ENCODE measurements at places on chromosomes 12 and 14.
A peak's percentile ranks its signal among the peaks of the same experiment; 100 is the strongest.

- no peak overlapping the region for H3K27ac ChIP-seq
- peaks cover 27% of the 10 kb centered on the region for H3K27me3 ChIP-seq
- no peaks in the 10 kb centered on the region for H3K36me3 ChIP-seq
Observed at GRCh38 chr14:59123975-59124374, 64.5 kb upstream of the DAAM1 start.

GRCh38 chr12:55636116-55636655, 506 bp upstream of the OR10P1 start:
- peaks cover 18% of the 10 kb centered on the region for H3K27me3 ChIP-seq
- H3K36me3 ChIP-seq: no peaks in the 10 kb centered on the region
- DNase-seq: no peak
- H3K4me1 ChIP-seq: peaks cover 5% of the 10 kb centered on the region

DNA sequence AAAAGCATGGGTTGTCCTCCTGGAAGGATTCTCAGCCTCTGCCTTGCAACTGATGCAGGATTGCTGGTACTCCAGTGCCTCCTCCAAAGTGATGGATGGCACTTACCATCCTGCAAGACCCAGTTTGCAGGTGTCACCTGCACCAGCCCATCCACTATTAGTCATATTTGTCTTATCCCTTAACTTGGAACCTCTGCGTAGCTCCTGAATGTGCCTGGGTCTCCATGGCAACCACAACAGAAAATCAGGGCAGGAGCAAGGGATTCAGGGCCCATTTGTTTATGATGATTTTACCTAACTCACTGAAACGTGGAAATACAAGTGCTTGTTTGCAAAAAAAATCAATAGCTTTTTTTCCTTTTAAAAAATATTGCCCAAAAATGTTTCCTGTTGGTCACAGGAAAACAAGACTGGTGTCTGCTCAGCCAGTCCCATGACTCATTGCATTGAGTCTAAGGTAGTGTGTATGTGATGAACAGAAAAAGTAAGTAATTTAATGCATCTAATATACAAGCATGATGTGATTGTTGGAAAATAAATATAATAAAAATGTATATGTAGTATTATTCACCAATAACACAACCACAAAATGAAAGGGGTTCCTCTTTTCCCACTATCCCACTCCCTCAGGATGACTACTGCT, 1196.3 kb upstream of the TMEM132C start:
- H3K27ac ChIP-seq: no peak overlapping the region
- no peaks in the 10 kb centered on the region for H3K36me3 ChIP-seq
- no peaks in the 10 kb centered on the region for H3K4me1 ChIP-seq
- no peak for DNase-seq

GRCh38 chr12:6734506-6735387, 10.9 kb downstream of the COPS7A start:
- no peaks in the 10 kb centered on the region for H3K4me1 ChIP-seq
- no peak overlapping the region for H3K27ac ChIP-seq
- H3K27me3 ChIP-seq: no peaks in the 10 kb centered on the region
- DNase-seq: no peak

- no peak overlapping the region for H3K27ac ChIP-seq
- DNase-seq: no peak
- peaks cover 16% of the 10 kb centered on the region for H3K36me3 ChIP-seq
- H3K27me3 ChIP-seq: no peaks in the 10 kb centered on the region
- H3K4me3 ChIP-seq: no peak overlapping the region
Observed at GRCh38 chr12:26422839-26423398, 227.5 kb downstream of the SSPN start.

- no peaks in the 10 kb centered on the region for H3K4me1 ChIP-seq
- no peak overlapping the region for H3K27ac ChIP-seq
- no peaks in the 10 kb centered on the region for H3K27me3 ChIP-seq
- no peak for DNase-seq
Observed at GRCh38 chr14:47660158-47660557, 15.2 kb downstream of the MDGA2 start.

DNA sequence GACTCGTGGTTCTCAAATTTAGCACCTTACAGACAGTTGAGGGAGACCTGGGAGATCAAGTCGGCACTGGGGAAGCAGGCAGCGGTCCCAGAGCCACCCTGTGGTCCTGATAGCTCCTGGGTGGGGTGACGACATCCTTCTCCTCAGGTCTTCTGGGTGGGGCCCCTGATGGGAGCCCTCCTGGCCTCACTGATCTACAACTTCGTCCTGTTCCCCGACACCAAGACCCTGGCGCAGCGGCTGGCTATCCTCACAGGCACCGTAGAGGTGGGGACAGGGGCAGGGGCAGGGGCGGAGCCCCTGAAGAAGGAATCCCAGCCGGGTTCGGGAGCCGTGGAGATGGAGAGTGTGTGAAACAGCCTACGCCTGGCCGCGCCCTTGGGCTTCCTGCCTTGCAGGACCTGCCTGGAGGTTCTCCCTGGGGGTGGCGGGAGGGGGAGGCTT, 2.6 kb downstream of the AQP6 start:
- no peak overlapping the region for H3K4me3 ChIP-seq
- no peak for DNase-seq
- H3K27me3 ChIP-seq: peaks cover 16% of the 10 kb centered on the region
- no peak overlapping the region for H3K27ac ChIP-seq
- H3K36me3 ChIP-seq: no peaks in the 10 kb centered on the region

DNA sequence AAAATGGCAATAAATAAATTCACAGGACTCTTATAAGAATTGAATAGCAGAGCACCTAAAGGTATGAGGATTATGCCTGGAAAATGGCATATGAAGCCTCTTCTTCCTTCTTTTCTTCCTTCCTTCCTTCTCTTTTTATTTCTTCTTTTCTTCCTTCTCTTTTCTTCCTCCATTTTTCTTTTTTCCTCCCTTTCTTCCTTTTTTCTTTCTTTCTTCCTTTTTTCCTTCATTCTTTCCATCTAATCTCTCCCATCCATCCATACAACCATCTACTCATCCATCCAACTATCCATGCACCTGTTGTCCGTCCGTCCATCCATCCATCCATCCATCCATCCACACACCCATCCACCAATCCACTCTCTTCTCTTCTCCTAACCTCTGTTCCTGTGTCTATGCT, 173.8 kb downstream of the TBX5 start:
- no peaks in the 10 kb centered on the region for H3K36me3 ChIP-seq
- no peak overlapping the region for H3K4me3 ChIP-seq
- H3K27ac ChIP-seq: no peak overlapping the region
- DNase-seq: no peak
- no peaks in the 10 kb centered on the region for H3K27me3 ChIP-seq

DNA sequence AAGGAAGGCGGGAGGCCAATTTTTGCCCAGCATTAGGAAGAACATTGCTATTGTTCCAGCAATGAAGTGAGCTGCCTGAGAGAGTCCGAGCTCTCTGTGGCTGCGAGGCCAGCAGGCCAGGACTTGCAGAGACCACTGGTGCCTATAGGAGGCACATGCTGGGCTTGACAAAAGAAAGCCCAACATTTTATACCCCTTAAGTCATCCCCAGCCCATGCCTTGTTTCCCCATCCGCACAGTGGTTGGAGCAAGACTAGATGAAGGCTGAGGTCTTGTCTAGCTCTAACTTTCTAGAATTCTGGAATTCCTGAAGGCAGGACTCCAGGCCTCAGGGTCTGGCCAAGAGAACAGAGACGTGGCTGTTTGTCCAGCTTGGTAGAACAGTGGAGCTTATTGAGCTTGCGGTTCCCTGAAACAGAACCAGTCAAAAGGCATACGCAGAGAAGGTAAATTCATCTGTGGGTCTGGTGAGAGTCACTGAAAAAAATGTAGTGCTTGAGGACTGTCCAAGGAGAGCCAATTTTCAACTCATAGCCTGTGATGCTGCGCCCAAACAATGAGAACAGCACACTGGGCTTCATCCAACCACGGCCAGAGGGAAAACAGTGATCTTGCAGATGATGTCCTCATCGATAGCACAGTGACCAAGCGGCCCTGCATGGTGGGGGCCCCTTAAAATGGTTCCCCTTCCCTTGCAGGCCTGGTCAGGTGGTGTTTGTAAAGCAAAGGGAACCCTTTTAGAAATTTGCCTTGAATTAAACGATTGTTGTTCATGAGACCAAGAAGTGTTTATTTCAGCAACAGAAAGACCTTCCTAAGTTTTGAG, 27.1 kb upstream of the COL2A1 start:
- no peaks in the 10 kb centered on the region for H3K36me3 ChIP-seq
- no peak overlapping the region for H3K4me3 ChIP-seq
- no peak for DNase-seq
- no peak overlapping the region for H3K27ac ChIP-seq
- no peaks in the 10 kb centered on the region for H3K4me1 ChIP-seq

DNA sequence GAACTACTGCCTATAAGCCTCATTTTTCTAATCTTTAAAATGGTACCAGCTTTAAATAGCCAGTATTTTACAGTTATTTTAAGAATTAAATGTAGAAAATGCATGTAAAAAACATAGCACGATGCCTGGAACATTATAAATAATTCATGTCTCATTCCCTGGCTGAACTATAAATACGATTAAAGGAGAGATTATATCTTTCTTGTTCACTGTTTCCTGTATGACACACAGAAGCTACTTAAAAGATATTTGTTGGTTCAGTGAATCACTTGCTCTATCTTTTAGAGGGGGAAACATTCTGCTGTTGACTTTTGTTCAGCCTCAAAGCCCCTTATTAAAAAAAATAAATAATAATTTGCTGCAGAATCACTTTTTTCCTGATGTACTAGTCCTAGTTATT, 406.9 kb downstream of the LRFN5 start:
- H3K27me3 ChIP-seq: no peaks in the 10 kb centered on the region
- no peak overlapping the region for H3K4me3 ChIP-seq
- no peak for DNase-seq

DNA sequence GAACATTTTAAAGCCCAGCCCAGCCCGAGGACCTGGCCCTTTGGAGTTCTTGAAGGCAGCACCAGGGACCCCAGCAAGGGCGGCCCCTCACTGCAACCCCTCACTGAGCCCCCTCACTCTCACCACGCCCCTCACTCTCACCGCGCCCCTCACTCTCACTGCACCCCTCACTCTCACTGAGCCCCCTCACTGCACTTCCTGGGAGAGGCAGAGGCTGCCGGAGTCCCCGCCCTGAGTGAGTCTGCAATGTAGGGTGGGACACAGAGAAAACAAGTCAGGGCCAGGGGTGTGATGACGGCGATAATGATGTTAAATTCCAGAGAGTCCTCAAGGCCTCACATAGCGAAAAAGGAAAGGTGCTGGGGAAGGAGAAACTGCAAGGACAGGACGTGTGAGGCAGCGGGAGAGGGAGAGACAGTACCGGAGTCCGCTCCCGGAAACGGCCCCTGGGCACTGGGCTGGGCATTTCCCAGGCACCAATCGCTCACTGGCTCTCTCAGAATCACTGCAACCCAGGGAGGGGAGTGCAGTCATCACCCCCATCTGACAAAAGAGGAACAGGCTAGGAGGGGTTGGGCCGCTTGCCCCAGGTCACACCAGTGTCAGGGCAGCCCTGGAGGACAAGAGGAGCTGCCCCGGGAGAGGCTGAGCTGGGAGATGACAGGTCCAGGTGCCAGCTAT, 24.9 kb downstream of the CCDC88C start:
- no peaks in the 10 kb centered on the region for H3K27me3 ChIP-seq
- H3K4me3 ChIP-seq: no peak overlapping the region
- H3K27ac ChIP-seq: no peak overlapping the region
- DNase-seq: no peak

DNA sequence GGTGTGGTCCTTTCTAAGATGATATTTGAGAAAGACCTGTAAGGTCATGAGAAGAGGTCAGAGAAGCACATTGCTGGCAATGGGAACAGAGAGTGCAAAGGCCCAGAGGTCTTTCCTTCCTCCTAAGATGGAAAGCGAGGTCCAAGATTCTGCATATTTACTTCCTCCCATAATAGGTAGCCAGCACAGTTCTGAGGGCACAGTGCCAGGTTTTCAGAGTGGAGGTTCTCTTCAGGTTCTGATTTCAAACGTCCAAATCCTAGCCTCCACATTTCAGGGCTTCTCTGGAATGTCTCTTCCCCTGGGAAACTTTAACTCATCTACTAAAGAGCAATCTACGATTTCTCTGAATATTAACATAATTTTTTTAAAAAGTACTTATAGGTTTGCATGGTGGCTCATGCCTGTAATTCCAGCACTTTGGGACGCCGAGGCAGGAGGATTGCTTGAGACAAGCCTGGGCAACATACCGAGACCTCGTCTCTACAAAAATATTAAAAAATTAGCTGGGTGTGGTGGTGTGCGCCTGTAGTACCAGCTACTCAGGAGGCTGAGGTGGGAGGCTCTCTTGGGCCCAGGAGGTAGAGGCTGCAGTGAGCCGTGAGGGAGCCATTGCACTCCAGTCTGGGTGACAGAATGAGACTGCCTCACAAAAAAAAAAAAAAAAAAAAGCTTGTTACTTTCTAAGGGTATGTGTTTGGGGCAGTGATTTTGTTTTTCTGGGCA, 526 bp upstream of the MRPL42 start:
- H3K27ac ChIP-seq: peak overlapping the region; percentile 87
- no peak for DNase-seq
- H3K4me1 ChIP-seq: peaks cover 22% of the 10 kb centered on the region
- peak overlapping the region; percentile 63 for H3K4me3 ChIP-seq
- H3K27me3 ChIP-seq: no peaks in the 10 kb centered on the region

DNA sequence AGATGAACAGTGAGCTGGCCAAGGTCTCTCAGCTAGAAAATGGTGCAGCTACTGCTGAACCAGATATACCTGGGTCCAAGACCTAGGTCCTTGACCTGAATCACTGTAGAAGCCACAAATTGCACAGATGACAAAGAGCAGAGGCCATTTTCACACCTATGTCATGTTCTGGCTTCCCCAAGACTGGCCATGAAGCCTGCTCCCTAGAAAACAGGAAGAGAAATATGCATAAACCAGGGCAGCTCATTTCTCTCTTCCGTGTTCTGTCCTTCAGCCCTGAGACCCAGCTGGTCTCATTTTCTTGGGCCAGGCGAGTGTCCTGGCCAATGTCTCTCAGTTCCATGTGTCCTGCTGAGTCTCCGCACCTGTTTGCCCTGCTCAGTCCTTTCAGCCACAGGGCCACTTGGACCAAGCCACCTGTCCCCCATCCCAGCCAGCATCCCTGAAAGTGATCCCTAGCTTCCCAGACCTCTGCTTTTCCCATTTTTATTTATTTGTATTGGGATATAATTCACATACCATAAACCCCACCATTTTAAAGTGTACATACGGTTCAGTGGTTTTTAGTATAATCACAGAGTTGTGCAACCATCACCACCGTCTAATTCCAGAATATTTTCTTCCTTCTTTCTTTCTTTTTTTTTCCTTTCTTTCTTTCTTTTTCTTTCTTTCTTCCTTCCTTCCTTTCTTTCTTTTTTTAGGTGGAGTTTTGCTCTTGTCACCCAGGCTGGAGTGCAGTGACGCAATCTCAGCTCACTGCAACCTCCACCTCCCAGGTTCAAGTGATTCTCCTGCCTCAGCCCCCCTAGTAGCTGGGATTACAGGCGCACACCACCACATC, 27.0 kb downstream of the P2RX7 start:
- no peak overlapping the region for H3K27ac ChIP-seq
- no peak for DNase-seq
- peaks cover 3% of the 10 kb centered on the region for H3K27me3 ChIP-seq
- no peaks in the 10 kb centered on the region for H3K36me3 ChIP-seq

- H3K4me1 ChIP-seq: no peaks in the 10 kb centered on the region
- no peak overlapping the region for H3K27ac ChIP-seq
- DNase-seq: no peak
- no peaks in the 10 kb centered on the region for H3K27me3 ChIP-seq
- no peaks in the 10 kb centered on the region for H3K36me3 ChIP-seq
Observed at GRCh38 chr12:67740711-67741110, 92.2 kb downstream of the DYRK2 start.

GRCh38 chr12:6275928-6276887, 34.3 kb upstream of the PLEKHG6 start:
- no peak for DNase-seq
- H3K36me3 ChIP-seq: no peaks in the 10 kb centered on the region
- no peak overlapping the region for H3K27ac ChIP-seq
- H3K27me3 ChIP-seq: peaks cover 26% of the 10 kb centered on the region
- no peak overlapping the region for H3K4me3 ChIP-seq

- no peak overlapping the region for H3K27ac ChIP-seq
- no peak overlapping the region for H3K4me3 ChIP-seq
- H3K4me1 ChIP-seq: no peaks in the 10 kb centered on the region
- no peaks in the 10 kb centered on the region for H3K27me3 ChIP-seq
Observed at GRCh38 chr12:24955389-24955788, 6.5 kb upstream of the BCAT1 start.
